ENCODE measurements at places on chromosomes 1 and 21.

GRCh38 chr1:218480137-218480536, 135.0 kb downstream of the TGFB2 start:
- DNase-seq: peak; percentile 74

- no peak for DNase-seq
Measured at GRCh38 chr1:27394282-27394658, 1.8 kb downstream of the GPR3 start.

DNA sequence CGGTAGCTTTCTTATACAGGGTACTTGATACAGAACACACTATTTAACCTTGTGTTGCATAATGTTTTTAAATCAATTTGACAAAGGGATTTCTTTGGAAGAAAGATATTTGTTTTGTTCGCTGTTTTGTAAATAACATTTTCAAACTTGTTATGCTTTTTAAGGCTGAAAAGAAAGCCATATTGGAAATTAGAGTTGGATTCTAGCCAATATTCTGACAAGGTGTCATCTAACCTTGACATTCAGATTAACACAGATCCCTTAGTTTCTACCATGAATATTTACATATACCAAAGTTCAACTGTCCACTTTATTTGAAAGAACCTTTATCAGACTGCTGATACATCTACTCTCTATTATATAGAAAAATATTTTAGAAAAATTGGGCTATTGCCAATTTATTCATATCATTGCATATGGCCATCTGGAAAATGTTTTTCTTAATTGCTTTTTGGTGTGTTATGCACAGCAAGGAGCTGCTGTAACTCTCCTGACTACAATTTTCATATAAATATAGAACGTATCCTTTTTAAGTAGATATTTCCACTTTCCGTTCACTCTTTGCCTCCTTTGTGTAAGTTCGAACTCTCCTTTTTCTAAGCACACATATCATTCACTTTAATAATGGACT, 206.3 kb downstream of the NCAM2 start:
- no peak for DNase-seq

DNA sequence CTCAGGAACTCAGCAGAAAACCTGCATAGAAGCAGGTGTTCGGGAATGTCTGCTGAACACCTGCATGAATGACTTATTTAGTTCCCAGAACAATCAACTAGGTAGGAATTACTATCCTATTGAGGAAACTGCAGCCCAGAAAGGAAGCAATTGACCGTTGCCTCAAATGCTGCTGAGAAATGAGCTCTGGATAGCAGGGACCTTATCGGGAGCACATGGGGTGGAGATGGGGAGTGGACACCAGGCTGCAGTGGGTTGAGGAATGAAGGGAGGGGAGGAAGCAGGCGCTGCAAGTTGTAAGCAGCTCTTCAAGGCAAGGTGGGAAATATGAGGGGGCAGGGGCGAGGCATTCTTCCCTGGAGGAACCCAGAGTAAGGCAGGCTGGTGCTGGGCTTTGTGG, 10.8 kb upstream of the CDCP2 start:
- DNase-seq: no peak

GRCh38 chr21:45414396-45415187, 9.6 kb downstream of the COL18A1 start:
- DNase-seq: no peak

- no peak for DNase-seq
Measured at GRCh38 chr1:113282008-113282892, 108.1 kb upstream of the MAGI3 start.

DNA sequence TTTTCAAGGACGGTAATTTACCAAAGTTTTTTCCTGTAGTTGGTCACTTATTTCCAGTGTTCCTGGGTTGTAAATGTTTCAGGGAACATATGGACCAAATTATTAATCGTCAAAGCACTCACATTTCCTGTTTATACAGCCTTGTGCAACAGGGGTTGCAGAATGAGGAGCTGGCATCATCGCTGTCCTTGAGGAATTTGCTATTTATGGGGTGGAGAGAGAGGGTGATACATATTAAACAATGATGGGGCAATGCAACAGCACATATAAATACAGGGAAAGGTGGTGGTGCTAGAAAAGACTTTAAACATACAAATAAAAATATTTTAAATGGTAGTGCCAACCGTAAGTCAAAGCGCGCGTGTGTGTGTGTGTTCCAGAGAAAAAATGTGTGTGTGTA, 369.8 kb downstream of the NPHP4 start:
- DNase-seq: no peak

DNA sequence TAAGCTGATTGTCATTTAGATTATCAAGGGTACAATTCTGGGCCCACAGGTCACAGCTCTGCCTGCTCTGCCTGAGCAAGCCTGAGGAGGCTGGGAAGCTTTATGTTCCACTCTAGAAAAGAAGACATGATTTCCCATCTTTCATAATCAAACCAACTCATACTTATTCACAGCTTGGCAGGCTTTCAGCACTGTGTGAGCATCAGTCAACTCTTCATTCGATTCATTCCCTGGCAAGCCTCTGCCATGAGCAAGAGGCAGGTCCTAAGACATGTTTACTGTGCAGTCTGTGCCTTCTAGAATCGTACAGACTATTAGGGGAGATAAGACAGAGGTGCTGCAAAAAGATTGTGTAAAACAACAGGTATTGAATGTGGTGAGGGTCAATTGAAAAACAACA, 24.5 kb upstream of the KIRREL1 start:
- DNase-seq: peak; percentile 77

GRCh38 chr1:71224741-71225377, 144.0 kb upstream of the ZRANB2 start:
- no peak for DNase-seq

DNA sequence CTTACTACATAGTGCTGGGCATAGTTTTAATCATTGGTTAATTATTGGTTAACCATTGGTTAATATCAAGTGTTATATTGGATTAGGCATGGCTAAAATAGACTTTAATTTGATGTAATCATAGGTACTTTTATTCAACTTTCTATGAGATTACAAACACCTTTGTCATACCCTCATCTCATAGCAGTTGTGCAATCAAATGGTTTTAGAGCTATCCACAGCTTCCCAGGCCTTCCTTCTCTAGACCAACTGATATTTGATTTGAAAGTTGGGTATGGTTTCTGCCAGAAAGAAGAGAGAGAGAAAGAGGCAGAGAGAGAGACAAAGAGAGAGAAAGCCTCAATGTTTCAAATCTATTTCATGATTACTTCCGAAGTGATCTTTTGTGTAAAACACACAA, 9.6 kb upstream of the RGS1 start:
- DNase-seq: no peak

DNA sequence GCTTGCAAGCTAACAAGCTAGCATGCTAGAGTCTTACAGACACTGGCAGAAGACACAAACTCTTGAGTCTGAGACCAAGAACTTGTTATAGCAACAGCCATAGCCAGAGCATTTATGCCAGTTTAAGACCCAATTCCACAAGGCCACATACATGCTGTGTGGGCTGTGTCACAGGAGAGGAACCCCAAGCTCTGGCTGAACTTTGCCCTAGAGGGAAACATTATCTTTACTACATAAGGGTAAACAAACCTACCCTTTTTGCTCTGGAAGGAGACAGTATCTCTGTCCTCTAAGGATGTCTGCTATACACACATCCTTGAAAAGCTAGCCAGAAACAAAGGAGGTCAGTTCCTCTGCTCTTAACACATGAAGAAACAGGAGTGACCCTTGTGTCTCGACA, 70.3 kb downstream of the HSF2BP start:
- no peak for DNase-seq

DNA sequence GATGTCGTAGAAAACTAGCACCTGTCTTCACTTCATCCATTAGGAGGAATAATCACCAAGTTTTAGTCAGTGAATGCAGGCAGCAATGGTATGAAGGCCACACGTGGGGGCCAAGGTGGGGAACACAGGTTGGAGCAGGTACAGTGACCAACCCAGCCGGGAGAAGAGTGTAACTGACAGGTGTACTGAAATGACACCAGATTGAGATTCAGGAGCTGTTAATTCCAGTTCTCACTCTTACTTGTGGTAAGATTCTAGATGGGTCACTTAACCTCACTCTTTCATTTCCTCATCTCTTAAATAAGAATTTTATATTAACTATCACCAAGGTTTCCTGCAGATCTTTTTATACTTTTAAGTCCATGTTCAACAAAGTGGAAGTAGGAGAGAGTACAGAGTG, 206.2 kb upstream of the PTBP2 start:
- DNase-seq: no peak

DNA sequence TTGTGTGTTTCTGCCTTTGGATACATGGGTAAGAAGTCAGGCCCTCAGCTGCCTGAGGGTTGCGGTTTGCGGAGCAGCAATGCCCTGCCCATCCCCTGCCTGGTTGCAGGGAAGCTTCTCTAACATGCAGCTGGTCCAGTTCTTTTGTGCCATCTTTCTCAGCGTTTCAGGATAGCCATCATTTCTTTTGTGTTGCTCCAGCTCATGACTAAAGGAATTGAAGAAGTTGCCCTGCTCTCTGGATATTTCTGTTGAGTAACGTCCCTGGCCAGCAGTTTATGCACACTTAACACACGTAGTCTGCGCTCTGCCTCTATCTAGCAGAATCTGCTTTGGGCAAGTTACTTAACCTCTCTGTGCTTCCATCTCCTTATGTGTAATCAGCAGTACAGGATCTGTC, 62.1 kb downstream of the DOP1B start:
- no peak for DNase-seq

DNA sequence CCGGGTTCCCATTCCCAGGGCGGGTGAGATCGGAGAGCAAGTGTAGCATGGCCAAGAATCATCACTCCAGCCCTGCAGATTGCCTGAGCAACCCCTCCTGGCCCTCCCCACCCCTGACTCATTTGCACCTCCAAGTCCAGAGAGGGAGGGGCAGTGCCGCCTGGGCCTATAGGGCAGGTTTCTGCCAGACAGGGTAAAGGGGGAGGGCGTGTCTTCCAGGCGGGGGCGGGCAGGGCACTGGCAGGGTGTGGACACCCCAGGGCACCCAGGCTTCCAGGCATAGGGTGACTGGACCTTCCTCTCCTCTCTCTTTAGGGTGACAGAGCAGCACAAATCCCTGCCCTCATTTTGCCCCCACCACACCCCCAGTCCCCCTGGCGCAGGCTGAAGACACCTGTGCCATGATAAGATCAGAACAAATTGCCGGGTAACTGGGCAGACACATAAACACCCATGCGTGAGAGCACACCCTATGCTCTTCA, 3.2 kb upstream of the CRYBG2 start:
- DNase-seq: no peak

DNA sequence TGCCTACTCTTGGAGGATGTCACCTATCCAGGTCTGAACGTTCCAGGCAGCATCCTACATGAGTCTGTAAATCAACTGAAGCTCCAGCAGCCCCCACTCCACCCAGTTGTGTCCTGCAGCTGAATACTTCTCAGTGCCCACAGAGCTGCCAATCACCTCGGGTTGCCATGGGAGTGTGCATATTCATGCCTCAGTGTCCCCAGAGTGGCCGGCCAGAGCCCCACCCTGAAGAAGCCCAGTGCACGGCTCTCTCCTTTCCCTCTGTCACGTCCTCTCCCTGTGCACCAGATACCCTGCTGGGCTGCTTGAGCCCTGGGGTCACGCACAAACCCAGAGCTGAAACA, 16.1 kb upstream of the GSTM4 start:
- DNase-seq: no peak

DNA sequence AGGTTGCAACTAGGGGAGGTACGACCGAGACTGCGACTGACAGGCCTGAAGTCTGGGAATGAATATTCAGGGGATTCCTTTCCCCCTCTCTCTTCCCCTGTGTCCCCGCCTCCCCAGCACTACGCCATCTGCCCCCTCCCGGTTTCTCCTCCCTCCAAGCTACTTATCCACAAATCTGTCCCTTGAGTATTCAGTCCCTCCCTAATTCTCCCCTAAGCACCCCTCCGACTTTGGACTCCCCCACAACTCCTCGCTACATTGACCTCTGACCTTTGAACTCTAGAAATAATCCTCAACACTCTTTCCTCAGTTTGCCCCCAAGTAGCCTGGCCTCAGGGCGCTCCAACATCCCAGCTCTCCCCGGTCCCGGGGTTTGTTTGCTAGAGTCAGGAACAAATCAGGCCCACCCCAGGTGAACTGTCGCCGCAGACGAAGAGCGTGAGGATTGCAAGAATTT, 393 bp downstream of the LYSMD1 start:
- no peak for DNase-seq
